ENCODE measurements at places on chromosomes 11 and 22.

DNA sequence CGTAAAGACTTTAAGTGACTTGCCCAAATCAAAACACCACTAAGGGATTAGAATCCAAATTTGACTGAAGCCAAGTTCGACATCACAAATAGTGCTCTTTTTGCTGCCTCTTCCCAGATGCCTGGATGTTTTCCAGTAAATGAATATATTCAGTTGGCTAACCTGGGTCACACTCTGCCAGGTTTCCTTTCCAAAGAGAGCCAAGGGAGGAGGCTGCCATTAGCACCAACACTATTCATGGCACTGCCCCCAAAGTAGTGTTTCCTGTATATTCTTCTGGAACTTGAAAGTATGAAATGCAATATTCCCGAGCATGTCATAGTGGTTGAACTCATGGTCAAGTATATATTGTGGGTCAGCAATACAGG, 219.3 kb upstream of the UBASH3B start:
- DNase-seq, result no peak

GRCh38 chr11:112977755-112978154, 16.5 kb downstream of the NCAM1 start:
- no peak for DNase-seq

- no peak for DNase-seq
Measured at GRCh38 chr11:67375320-67376055, 2.1 kb upstream of the CLCF1 start.

GRCh38 chr11:71240865-71241691, 11.3 kb downstream of the SHANK2 start:
- DNase-seq, result no peak

DNA sequence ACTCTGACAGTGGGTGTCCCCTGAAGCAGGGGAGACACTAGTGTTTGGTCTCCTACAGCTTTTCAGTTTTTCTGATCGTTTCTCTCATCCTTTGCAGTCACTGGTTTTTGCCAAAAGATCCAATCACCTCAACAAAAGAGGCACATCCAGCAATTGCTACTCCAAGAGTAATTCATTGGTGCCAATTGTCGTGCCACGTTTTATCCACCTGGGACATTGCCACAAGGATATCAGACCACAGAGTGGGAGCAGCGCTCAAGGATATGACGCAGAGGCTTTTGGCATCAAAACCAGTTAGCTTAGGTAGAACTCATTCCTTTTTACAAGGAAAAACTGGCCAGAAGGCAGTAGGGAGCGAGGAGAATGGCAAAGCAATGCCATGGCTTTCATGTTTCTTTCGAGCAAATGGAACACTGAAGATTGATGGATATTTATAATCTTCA, 40.9 kb upstream of the BLID start:
- no peak for DNase-seq

DNA sequence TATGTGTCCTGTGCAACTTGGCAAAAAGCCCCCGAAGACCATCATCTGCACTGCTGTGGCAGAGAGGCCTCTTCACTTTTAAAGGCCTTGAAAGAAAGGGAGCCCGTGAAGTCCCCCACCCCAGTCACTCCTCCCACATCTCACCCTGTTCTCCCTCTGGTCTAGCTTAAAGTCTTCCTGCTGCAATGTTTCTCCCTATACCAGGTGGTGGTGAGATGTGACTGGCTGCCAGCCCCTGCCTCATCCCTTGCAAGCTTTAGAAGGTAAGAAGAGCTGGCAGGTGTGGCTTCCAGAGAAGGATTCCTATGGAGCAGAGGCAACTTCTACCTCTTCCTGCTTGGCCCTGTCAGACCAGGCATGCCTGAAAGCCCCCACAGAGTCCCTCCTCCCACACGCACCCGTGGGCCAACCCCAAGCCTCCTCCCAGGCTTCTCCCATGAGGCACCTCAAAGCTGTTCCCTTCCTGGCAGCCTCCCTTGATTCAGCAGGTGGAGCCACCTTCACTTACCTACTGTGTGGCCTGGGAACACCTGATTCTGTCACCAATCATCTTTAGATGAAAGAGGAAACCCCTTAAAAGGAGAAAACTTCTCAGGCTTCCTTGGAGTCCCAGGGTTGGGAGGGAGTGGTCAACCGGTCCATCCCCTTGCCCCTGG, 4.0 kb upstream of the TRIM29 start:
- no peak for DNase-seq

- DNase-seq, result no peak
Measured at GRCh38 chr11:129291546-129291945, 84.1 kb upstream of the BARX2 start.

GRCh38 chr11:128988242-128988970, 45.7 kb upstream of the TP53AIP1 start:
- DNase-seq, result no peak

- no peak for DNase-seq
Measured at GRCh38 chr11:130897262-130898182, 18.8 kb downstream of the SNX19 start.

DNA sequence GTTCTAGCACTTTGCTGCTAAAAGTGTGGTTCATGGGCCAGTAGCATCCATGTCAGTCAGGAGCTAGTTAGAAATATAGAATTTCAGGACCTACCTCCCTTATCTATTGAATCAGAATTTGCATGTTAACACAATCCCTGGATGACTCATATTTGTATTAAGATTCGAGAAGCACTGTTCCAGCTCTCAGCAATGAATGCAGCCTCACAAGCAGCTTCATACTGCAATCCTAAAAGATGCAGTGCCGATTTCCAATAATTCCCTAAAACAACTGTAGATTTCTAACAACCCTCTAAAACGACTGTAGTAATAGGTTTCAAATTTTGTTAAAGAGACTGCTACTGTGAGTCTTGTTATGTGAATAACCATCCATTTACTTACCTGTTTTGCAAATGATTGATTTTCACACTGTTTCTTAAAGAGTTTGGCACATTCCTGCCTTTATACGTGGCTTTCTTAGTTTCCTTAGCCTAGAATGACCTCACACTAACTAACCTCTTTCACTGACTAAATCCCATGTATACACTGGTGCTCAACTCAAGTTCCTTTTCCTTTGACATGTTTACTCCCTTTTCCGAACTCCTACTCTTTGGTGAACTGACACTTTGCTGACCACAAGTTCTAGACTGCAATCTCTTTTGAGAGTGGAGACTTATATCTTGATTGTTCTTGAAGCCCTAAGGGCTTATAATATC, 511.8 kb downstream of the METTL15 start:
- no peak for DNase-seq

DNA sequence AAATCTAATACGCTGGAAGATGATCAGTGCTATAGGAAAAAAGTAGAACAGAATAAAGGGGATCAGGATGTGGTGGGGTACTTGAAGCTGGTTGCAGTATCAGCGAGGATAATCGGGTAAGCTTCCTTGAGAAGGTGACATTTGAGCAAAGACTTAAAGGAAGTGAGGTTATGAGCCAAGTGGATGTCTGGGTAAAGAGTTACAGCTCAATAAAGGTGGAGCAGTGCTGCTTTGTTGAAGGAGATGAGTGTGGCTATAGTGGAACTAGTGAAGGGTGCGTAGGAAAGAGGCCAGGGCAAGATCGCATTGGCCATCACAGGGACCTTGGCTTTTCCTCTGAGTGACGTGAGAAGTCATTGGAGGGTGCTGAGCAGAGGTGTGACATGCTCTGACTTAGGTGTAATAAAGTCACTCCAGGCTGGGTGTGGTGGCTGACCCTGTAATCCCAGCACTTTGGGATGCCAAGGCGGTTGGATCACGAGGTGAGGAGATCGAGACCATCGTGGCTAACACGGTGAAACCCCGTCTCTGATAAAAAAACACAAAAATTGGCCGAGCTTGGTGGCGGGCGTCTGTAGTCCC, 2.3 kb upstream of the SYVN1 start:
- no peak for DNase-seq

GRCh38 chr11:27485930-27486773, 13.6 kb upstream of the LGR4 start:
- no peak for DNase-seq

DNA sequence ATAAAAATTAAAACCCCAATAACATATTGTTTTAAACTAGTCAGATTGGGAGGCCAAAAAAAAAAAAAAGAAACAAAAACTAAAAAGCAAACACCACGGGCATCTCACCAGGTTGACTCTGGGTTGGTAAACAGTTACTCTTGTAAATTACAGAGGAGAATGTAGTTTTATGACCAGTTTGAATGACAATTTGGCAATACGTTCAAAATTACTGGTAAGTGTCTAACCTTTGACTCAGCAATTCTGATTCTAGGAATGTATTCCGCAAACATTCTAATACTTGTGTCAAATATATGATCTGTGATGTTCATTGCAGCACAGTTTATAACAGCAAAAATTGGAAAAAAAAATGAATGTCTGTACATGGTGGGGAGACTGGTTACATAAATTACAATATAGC, 1376.0 kb downstream of the TBC1D22A start:
- DNase-seq, result no peak

DNA sequence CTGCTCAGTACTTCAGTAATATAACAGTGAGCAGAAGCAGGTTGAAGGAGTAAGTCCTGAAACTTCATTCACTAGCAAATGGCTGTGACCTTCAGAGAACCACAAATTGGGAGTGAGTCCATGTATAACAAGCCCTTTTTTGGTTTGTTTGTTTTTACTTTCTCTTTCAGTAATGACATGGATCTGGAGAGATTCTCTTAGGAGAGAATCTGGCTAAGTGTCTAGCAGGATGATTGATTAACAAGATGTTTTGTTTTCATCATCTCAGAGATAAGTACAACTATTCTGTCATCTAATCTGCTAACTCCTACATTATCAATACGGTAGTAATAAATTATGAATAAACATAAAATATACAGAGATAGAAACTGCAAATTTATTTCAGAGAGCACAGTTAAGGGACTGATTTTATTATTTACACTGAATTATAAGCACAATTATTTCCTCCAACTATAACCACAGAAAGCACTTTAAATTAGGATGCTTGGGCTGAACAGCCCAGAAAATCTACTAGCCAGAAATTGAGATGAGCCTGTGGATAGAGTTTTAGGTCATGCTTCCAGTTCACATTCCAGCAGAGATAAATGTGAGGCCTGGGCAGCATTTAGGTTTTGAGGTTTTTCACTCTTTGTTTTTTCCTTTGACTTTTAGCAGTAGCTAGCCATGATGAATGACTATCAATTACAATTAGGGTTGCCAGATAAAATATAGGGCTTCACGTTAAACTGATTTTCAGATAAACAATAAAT, 429.3 kb upstream of the FAT3 start:
- no peak for DNase-seq

DNA sequence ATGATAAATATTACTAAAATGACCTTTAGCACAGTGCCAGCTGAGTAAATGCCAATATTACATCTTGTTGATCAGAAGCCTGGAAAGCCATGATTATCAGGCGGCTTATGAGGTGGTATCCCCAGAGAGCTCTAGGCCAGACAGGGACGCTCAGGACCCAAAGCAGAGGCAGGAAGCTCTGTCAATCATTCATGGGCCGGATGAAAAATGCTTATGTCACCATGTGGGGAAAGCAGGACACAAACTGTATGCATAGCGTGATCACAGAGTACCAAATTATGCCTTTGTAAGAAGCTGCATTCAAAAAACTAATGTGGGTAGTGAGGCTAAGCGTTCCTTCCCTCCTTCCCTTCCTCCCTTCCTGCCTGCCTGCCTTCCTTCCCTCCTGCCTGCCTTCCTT, 82.6 kb downstream of the TENM4 start:
- DNase-seq, result no peak

GRCh38 chr11:87743007-87743406, 432.2 kb downstream of the RAB38 start:
- no peak for DNase-seq

DNA sequence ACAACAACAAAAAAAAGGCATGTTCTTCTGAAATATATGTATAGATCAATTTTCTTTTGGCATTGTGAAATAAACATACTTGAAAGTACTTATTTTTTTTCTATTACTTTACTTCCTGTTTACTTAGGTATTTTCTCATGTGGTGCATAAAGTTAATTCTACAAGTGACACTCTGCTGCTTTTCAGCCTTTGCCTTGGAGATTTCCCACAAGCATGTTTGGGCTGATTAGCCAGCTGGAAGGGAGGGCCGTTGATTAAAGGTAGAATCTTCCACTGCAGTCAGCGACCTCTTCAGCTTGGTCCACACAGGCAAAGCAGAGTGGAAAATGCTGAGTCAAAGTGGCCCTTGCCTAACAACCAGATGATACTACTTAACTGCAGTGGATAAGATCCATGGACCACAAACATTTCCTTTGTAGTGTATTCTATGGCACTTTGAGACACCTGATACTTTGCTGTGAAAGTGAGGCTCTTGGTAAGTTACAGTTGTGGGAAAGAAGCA, 176.0 kb downstream of the ARHGAP42 start:
- DNase-seq, result no peak

GRCh38 chr11:124041254-124041653, at the start of gene OR10G7:
TSS of gene OR10G7 (minus strand) at chr11:124041325. CDS start at chr11:124039001, 2,324 bp downstream.
- DNase-seq, result no peak

- DNase-seq, result no peak
Measured at GRCh38 chr11:69582756-69583467, 58.0 kb upstream of the CCND1 start.

GRCh38 chr22:46060292-46061123, 83.5 kb upstream of the WNT7B start:
- DNase-seq, result no peak

GRCh38 chr11:56783448-56784041, 35.0 kb upstream of the OR9G4 start:
- no peak for DNase-seq

GRCh38 chr11:56103210-56103737, at the start of gene OR8H2:
TSS of gene OR8H2 (plus strand) at chr11:56103687. CDS start at chr11:56105043, 1,356 bp downstream.
- no peak for DNase-seq

DNA sequence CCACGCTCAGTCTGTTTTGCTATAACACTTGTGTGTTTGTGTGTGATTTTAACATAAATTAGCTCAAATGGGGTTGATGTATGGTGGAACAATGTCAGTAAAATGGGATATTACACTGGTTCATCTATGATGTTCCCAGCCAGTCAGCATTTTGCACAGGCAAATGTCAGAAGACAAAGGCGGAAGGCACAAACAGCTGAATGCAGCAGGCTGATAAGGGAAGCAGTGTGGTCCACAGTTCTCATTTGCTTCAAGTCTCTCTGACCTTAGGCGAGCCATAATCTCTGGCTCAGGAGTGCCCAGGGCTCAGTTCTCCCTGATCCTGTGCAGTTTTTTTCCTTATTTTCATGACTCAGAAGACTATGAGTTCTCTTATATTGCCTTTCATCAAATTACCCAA, 102.7 kb downstream of the FAR1 start:
- DNase-seq, result no peak

GRCh38 chr11:122333467-122333866, 217.5 kb upstream of the BLID start:
- DNase-seq, result no peak

- no peak for DNase-seq
Measured at GRCh38 chr22:31279821-31280505, 12.3 kb downstream of the PIK3IP1 start.

GRCh38 chr11:134357545-134357839, 25.7 kb downstream of the GLB1L2 start:
- no peak for DNase-seq

Measured in activated T-helper 1 cell treated with anti-CD3 and anti-CD28 coated beads, Interleukin-2, amount 50 U/mL, for 16 hours (primary cell).